Stimulated activated CD4-positive, alpha-beta T cell treated with anti-CD3 and anti-CD28 coated beads, Interleukin-4, amount 100 ng/mL, for 1 hour (primary cell): ENCODE measurements at places on chromosomes 2 and 18.
A peak's percentile ranks its signal among the peaks of the same experiment; 100 is the strongest.

- DNase-seq, result peak; percentile 61
Measured at GRCh38 chr2:160407393-160408172, 86.0 kb downstream of the RBMS1 start.

GRCh38 chr2:190718652-190719526, 70.0 kb downstream of the NAB1 start:
- peak; percentile 60 for DNase-seq

- no peak for DNase-seq
Measured at GRCh38 chr18:63192885-63193349, 126.7 kb downstream of the BCL2 start.

- no peak for DNase-seq
Measured at GRCh38 chr2:174158003-174158402, 90.3 kb downstream of the OLA1 start.

DNA sequence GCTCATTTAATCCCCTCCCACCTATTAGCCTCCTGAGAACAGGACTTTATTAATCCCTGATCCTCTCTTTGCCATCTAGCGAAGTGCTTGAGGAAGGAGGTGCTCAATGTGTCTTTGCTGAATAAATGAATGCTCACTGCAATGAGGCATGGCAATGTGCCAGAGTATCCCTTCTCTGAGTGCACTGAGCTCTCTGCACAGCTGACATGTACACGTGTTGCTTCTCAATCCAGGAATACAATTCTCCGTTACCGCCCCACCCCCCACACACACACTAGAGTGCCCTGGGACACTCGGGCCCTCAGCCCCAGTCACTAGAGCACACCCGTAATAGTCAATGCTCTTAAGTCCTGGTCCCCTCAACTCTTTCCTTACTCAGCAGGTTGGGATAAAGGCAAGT, 41.4 kb downstream of the FAM178B start:
- no peak for DNase-seq

GRCh38 chr18:28823506-28824182, 646.7 kb upstream of the CDH2 start:
- no peak for DNase-seq

GRCh38 chr2:236177604-236177966, 9.4 kb upstream of the GBX2 start:
- peak; percentile 37 for DNase-seq

DNA sequence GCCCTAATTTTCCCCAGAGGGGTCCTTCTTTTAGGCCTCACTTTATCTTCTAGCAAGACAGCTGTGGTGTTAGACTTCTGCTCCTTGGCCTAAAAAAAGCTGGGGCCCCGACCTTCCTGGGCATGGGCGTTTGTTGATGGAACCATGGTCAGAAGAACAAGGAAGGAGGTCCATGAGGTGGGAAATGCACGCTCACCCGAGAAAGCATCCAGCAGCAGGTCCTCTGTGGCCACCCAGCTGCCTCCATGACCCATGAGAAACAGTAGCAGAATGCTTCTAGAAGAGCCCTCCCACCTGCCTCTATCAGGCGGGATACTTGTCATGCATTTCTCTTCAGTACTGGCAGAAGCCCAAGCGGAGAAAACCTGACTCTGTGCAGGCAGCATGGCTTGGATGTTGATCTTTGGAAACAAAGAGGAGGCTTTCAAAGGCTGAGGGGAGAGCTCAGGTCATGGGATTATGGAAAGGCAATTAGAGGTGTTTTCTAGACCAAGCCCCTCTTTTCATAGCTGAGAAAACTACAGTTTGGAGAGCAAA, 249.1 kb downstream of the FAM210A start:
- no peak for DNase-seq

GRCh38 chr2:9266711-9267110, 60.1 kb downstream of the ASAP2 start:
- DNase-seq, result no peak

DNA sequence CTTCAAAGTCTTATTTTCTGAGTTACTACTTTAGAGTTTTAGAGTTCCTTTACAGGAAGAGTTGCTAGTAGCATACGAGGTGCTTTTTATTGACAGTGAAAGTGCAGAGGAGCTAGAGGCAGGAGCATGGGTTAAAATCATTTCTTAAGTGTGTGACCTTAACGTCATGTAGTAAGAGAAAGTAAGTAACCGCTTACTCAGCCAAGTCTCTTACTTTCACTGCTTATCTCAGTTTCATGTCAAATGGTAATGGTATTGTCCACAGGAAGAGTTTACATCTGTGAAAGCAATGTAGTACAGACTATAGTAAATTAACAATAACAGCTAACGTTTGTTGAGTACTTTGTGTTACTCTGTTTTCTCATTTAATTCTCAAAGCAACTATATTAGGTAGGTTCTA, 12.6 kb downstream of the NDUFAF7 start:
- no peak for DNase-seq

DNA sequence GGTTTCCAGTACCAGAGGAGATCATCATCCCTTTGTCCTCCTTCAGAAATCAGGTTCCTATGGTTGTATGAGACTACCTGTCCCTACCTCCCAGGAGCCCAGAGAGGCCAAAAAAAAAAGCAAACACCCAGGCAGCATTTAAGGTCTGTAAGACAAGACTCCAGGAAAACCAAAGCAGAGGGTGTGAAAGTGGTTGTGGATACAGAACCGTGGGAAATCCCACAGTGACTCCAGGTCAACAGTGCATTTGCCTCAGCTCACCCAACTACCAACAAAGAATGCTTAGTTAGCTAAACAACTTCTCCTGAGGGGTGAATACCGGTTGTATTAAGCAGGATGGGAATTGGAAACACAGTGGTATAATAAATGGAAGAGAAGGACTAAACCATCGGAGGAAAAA, 83.6 kb downstream of the LBH start:
- DNase-seq, result no peak

DNA sequence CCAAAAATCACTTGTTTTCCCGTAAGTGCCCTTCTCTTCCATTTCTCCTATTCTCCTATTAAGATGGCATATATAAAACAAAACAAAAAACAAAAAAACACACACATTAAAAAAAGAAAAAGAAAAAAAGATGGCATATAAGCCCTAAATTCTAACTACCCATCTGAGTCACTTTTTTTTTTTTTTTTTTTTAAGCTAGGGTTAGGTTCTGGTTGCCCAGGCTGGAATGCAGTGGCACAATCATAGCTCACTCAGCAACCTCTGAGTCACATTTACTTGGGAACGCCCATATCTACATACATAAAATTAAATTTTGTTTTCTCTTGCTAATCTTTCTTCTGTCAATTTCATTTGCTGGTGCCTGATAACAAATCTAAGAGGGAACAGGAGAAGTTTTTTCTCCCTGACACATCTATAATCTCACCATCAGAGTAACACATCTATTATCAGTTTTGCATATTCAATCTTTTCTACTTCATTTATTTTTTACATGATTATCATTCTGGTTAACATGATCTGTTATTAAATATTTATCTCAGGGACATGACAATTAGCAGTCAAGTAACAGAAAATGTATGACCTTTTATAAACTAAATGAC, 52.1 kb downstream of the EEF1B2 start:
- DNase-seq, result no peak

GRCh38 chr18:30254331-30254730, 788.2 kb downstream of the DSC3 start:
- DNase-seq, result no peak
